ENCODE measurements at places on chromosomes 12 and 14. TPM values are rescaled to one million over a fixed set of nuclear protein-coding genes. Genes with fewer than 3 reads are reported as not detected.

TMEM119 gene
- total RNA-seq, result 0.85 TPM

KCNMB4 gene
- total RNA-seq, result 22.2 TPM

DNA sequence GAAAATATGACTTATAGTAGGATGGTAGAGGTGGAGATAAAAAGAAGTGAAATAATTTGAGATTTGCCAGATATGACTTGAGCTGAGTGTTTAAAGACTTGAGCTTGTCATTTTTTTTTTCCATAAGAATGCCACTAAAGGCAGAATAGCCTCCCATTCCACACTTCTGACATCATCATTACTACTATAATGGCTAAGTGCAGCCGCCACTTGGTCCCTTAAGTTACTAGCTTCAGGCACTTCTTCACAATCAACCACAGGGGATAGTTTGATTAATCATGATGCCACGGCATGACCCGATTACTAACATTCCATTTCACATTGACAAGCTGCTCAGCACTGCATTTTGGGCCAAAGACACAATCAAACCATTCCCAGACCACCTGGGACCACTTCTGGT, 127.9 kb downstream of the EFCAB11 start:
- DNase-seq, result no peak

DNA sequence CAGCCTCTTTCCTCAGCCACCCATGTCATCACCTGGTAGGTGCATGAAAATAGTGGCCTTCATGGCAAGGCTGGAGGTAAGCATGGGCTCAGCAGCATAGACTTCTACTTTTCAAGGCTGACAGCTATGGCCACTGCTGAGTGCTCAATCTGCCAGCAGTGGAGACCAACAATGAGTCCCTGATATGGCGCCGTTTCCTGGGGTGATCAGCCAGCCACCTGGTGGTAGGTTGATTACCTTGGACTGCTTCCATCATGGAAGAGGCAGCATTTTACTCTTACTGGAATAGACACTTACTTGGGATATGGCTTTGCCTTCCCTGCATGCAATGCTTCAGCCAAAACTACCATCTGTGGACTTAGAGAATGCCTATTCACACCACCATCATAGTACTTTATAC, 39.5 kb upstream of the USP44 start:
- DNase-seq, result no peak

- no peak for DNase-seq
Observed at GRCh38 chr12:27109334-27110028, 27.1 kb upstream of the C12orf71 start.

DNA sequence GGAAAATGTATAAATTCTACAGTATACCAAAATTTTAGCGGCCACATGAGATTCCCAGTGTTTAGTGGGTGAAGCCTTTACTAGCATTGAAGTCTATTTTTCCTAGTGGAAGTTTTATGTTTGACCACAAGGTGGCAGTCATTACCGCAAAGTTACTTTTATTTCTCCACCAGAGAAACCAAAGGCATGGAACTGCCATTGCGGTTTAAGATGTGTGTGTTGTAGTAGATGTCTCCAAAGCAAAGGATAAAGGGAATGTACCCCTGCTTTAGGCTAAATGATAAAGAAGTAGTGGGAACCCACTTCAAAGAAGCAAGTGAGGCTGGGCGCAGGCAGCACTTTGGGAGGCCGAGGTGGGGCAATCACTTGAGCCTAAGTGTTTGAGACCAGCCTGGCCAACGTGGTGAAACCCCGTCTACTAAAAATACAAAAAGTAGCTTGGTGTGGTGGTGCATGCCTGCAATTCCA, 140.5 kb downstream of the PRKCH start:
- peak; percentile 63 for DNase-seq

LRRC9 gene
- total RNA-seq, result 0.38 TPM

DNA sequence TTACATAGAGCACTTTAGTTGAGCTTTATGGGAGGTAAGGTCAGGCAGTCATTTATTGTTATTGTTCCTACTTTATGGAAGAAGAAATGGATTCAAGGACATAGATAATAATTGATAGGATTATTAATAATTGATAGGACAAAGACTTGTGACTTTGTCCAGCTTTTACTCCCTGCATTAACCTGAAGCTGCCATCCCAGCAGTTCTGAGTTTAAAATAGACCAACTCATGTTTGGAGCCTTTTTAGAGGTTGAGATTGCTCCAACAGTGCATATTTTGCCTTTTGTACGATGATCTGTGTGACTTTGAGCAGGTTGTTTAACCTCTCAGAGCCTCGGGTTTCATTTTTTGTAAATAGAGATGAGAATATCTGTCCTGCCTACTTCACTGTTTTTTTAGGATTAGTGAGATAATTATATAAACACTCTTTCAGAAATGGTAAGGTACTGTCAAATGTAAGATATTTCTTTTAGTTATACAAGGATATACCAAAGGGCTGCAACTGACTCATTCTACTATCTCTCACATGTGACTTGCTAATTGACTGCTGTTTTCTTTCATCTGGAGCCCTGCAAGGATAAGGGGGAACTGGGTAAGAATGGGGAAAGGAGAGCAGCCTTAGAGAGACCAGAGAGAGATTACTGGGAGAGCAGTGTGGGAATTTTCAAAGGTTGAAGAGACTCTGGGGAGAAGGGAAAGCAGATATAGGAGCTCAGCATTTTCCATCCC, 15.3 kb downstream of the WDR20 start:
- DNase-seq, result peak; percentile 50

GPRC5D gene
- total RNA-seq, result not detected

CEP170B gene
- 21.4 TPM for total RNA-seq

PTPN6 gene
- total RNA-seq, result 25.0 TPM

GRCh38 chr12:126038434-126038833, 973.2 kb downstream of the AACS start:
- DNase-seq, result no peak

DNA sequence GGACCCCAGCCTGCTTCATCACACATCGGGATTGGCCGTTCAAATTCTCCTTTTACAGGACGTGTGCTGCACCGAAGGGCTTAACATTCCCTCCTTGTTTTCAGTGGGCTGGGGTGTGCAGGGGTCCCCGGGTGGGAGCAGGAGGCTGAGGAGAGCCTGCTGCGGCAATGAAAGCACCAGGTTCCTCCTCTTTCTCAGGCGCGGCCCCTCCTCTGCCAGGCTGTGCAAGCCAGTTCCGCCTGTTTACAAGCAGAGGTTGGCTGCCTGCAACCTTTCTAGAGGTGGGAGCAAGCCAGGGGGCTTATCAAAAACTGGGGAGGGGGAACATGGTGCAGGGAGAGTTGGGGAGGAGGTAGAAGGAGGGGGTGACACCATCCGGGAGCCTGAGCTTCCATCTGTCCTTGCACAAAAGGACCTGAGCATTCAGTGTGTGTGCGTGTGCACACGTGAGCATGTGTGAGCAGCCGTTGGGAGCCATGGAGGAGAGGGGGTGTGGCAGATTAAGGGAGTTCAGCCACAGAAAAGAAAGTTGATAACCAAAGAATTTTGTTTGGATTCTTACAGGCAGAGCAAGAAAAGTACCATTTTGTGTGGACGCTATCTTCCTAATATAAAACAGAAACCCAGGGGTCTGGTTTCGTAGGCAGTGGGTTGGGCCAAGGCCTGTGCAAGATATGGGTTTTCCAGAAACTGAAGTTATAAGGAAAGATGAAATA, 108.8 kb upstream of the RFLNA start:
- DNase-seq, result no peak

ALDH2 gene
- total RNA-seq, result 55.9 TPM

SDR39U1 gene
- 26.7 TPM for total RNA-seq

FAR2 gene
- total RNA-seq, result 16.2 TPM

DNA sequence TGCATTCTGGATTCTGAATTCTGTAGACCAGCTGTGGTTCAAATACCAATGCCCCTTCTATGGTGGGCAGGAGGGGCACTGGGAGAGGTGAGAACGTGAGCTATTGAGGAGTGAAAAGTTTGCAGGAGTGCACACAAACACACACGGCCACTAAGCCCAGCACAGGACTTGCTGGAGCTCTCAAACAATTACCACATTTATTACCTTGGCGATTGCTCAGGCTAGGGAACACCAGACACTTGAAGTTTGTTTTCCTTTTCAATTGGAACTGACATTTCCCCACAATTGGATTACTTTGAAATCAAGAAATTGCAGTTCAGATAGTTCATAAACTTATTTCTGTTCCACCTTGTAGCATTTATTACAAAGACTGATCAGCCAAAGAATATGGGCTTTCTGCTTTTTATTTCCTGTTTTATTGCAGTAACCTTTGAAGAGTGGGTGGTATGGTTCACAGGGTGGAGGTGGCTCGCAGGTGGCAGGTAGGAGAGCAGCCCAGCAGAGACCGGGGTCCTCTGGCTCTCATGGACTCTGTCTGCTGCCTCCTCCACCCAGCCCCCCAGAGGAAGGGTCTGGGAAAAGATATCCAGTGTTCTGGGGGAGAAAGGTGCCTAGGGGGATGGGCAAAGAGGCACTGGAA, 429.8 kb upstream of the CCDC196 start:
- no peak for DNase-seq

GRCh38 chr14:32820181-32820580, 118.5 kb upstream of the NPAS3 start:
- DNase-seq, result no peak

DNA sequence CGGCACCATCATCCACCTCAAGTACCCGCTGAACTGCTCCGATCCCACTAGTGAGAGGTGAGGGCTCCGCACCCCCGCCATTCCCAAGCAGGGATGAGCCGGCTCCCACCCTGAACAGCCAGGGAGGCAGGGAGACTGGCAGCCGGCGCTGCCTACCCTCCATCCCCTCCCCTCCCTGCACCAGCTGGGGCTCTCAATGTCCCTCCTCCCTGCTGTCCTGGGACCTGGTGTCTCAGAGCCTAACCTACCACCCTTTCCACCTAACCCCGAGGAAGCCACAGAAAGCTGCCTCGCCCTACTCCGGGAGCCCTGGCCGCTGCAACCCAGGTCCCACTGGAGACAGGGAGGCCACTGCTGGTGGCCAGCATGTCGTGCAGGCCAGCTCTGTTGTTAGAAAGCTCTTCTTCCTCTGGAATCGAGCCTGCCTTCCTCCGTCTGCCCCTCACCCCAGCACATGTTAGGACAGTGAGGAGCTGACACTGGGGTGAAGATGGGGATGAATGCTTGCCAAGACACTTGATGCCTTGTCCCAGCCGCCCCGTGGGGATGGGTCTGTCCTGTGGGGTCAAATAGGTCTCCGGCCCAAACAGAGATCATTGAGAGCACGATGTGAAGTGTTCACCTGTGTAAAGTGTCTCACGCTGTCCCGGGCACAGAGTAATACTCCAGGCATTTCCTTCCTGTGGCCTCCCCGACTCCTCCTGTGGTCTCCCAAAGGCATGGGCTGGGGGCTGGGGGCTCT, 1.1 kb downstream of the PTPN6 start:
- DNase-seq, result no peak

GRCh38 chr12:130973109-130973508, 19.4 kb downstream of the ADGRD1 start:
- DNase-seq, result no peak

DNA sequence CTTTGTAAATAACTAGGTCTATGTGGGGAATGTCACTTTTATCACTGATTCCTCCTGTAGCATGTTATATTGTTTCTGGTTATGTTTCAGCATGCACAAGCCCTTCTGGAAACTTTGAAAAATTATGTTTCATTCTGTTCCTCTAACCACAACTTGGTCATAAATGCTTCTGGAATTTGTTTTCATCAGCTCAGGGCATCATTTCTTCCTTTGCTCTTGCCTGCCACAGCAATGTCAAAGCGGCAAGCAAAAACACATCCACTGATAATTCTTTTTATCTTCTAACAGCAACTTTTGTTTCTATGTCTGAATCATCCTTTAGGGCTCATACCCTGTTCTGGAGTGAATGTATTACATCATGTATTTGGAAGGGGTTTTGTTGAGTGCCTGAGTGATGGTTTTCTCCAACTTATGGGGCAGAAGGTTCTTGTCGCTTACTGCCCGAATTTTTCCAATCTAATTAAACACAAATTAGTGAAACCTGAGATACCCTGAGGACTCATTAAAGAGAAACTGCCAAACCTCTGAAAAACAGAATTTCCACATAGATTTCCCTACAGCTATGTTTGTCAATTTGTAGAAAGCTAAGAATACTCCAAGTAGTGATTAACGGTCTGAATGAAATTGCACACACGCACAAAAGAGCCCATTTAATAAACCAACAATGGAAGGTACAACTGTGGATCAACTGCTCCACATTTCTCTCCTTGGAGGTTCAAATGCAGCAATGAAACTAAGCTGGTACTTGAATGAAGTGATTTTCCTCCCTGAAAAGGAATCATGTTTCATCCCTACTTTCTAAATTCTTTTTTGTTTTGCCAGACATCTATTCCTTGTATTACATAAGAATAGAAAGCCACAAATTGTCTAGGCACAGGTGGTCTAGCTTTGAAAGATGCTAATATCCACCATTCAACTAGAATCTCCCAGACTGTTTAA, 173.5 kb upstream of the KRR1 start:
- no peak for DNase-seq

DNA sequence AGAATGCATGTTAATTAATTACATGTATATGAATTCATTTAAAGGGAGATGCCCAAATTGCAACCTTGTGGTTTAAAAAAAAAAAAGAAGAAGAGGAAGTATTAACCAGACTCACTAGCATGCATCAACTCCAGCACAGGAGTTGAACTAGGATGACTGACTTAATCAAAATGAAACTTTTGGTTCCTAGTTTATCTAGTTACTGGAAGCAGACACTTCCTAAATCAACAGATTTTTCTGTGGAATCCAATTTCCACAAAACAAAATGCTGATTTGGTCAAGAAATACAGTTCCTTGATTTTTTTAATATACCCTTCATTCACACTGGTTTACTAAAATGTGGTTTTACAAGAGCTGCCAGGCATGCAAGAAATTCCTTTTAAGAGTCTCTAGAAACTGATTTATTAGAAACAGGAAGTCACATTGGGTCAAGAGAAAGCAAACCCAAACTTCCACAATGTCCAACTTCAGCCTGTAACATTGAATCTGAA, 41.6 kb downstream of the ITPR2 start:
- DNase-seq, result no peak

GRCh38 chr14:104084251-104085002, 1.1 kb upstream of the ASPG start:
- peak; percentile 35 for DNase-seq

- no peak for DNase-seq
Observed at GRCh38 chr14:87952307-87953094, 40.5 kb downstream of the GALC start.

GRCh38 chr14:76985540-76986230, 42.8 kb downstream of the IRF2BPL start:
- peak; percentile 67 for DNase-seq

DNA sequence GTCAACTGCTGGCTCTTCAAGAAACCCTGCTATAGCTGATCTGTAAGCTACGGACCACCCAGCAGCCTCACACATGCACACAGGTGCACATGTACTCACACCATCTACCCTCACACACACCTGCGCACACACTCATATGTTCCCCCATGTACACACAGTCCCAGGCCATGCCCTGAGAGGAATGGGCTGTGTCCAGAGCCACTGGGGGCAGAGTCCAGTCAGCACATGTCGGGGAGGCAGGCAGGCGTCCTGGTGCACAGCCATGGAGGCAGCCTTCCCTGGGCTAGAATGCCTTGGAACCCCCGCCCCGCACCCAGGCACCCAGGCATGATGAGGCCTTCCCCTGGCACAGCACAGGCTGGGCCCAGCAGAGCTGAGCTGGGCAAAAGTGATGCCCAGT, 58.3 kb upstream of the DLK1 start:
- no peak for DNase-seq

- no peak for DNase-seq
Observed at GRCh38 chr14:70803321-70804310, 5.7 kb downstream of the MAP3K9 start.

FAM181A gene
- not detected for total RNA-seq

GRCh38 chr14:94773061-94773648, 3.2 kb upstream of the GSC start:
- peak; percentile 84 for DNase-seq

Data from H7 (cell line).